Activated CD4-positive, alpha-beta T cell treated with anti-CD3 and anti-CD28 coated beads, Interleukin-2, Interleukin-6, amounts not matched to agents 100 ng/mL and 50 ng/mL, durations not matched to agents 16 hours and 8 hours (primary cell): ENCODE measurements at places on chromosomes 12 and 14.

GRCh38 chr12:573232-573631, 90.0 kb downstream of the NINJ2 start:
- DNase-seq, result no peak

GRCh38 chr14:95832012-95832411, 44.6 kb upstream of the TUNAR start:
- DNase-seq, result no peak

DNA sequence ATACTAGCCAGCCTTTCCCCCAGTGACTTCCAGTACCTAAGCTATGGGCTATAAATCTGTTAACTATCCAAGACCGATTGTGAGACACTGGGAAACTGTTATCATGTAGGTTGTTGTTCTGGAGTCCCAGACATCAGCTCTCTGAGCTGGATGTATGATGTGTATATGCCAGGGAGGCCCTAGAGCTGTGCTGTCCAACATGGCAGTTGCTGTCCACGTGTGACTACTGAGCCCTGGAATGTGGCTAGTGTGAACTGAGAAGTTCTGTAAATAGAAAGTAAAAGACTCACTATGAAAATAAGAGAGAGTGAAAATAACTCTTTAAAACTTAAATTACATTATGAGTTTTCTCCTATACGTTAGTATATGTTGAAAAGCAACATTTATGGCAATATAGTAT, 755.8 kb upstream of the FBXO33 start:
- no peak for DNase-seq

GRCh38 chr14:53603994-53604393, 352.6 kb downstream of the BMP4 start:
- no peak for DNase-seq

GRCh38 chr12:95520816-95521215, 30.5 kb downstream of the USP44 start:
- DNase-seq, result no peak

DNA sequence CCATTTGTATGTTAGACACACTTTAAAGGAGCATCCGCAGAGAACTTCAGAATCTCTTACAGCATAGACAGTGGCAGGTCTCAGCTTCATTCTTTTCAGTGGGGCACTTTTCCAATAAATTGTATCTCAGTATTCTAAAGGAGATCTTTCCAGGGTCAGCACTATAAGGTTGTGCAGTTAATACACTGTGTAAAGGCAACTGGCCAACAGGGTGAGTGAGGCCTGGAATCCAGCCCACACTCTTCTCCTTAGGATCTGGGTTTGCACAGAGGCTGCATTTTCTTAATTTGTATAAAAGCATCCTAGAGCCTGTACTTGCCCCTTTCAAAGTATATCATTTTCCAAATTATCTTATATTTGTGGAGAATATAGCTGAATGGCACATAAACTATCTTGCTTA, 94.2 kb downstream of the MYF5 start:
- no peak for DNase-seq

GRCh38 chr12:42904683-42905418, 315.3 kb upstream of the PRICKLE1 start:
- no peak for DNase-seq

DNA sequence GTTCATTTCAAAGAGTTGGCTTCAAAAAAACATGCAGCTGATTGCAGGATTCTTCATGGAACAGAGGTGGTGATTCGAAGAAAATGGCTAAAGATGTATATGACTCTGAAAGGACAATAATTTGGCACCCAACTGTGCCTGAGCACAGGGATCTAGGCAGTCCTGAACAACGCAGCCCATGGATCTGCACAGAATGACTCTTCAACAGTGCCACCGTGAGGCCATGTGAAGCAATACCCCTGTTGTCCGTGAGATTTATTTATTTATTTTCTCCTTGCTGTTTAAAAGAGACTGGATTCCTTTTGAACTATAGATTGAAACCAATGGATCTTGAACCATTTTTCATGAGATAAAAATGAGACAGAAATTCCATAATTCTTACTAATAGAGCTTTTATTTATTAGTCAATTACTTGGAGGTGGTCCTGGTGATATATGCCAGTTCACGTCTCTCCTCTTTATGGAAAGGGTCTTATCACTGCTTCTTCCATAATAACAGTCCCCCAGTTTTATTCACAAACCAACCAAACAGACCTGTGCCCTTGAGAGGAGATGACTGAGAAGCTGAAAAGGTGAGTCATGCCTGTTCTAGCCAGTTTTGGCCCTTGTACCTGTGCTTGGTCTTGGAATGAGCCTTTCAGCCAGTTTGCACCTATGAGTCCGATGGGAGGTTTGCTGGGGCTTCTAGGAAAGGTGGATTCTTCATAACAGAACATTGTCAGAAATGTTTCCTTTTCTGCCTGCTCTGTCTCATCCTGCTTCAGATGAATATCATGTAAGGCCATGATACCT, 1598.3 kb downstream of the AACS start:
- peak; percentile 23 for DNase-seq

DNA sequence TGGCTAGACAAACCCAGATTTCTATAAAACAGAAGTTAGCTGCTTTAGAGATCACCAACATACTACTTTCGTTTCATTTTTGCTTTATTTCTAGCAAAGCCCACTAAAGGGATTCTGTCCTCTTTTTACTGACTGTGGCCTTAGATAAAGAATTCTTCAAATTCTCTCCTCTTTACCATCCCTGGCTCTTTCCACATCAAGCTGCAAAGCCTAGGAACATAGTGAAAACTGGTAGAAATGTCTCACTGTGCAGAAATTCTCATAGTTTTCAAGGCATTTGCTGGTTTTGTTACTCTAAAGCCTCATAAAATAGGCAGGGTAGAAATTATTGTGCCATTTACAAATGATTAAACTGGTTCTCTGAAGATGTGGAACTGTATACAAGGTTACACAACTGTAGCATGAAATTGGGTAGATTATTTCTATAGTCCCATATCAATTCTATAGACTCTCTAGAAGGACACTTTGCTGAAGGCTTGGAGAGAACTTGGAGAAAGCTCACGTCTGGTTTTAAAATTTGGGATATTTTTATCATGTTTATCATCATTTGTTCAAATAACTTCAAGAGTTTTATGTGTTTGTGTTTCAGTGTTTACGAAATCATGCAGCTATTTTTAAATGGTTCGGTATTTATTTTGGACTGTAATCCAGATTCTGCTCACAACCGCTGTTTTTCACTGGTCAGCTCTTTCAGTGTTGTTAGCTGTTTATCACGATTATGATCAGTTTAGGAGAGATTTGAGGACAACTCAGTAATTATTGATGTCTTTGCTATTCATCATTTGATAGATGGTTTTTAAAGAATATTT, 36.7 kb upstream of the CSRP2 start:
- no peak for DNase-seq

DNA sequence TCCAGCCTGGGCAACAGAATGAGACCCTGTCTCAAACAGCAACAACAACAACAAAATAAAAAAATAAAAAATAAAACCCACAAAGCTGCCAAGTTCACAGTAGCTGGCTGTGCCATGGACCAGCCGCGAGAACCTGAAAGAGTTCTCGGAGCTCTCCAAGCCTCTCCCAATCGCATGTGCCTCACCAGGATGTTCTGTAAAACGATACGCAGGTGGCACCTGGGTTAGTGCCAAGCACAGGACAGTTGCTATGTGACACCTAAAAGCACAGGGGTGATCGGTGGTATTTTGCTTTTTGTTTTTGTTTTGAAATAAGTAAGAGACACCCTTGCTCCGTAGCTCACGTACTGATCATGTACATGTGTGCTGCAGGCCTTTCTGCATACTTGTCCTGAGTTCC, 52.4 kb downstream of the RFLNA start:
- no peak for DNase-seq

GRCh38 chr12:131831635-131832041, 3.4 kb downstream of the MMP17 start:
- no peak for DNase-seq

- DNase-seq, result no peak
Observed at GRCh38 chr12:133174901-133175300, 6.4 kb upstream of the ZNF268 start.

DNA sequence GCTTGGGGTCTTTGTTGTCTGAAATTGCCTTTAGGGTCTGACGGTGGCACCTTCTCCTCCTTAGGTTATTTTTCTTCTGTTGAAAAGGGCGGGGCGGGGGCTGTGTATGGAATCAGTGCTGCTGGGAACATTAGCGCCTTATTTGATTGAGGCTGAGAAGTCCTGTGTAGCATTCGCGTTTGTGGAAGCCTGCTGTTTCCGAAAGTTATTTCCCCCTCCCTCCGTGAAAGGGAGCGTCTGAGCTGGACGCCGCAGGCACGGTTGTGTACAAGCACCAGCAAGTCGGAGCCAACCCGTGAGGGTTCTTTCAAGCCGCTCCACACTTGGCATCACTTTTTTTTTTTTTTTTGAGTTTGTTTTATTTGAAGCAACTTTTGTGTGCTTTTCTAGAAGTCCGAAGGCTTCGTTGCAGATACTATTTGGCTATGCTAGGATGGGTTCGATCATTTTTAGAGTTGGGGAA, 1.1 kb downstream of the SYNE2 start:
- peak; percentile 56 for DNase-seq

GRCh38 chr14:20714593-20715250, 26.2 kb downstream of the ANG start:
- DNase-seq, result no peak

GRCh38 chr12:110616471-110617115, 2.7 kb downstream of the TCTN1 start:
- no peak for DNase-seq

GRCh38 chr14:100654814-100655740, 67.9 kb upstream of the BEGAIN start:
- DNase-seq, result peak; percentile 41
